ENCODE measurements at places on chromosomes 5 and 9. TPM values are rescaled to one million over a fixed set of nuclear protein-coding genes. Genes with fewer than 3 reads are reported as not detected.
A peak's percentile ranks its signal among the peaks of the same experiment; 100 is the strongest.

DNA sequence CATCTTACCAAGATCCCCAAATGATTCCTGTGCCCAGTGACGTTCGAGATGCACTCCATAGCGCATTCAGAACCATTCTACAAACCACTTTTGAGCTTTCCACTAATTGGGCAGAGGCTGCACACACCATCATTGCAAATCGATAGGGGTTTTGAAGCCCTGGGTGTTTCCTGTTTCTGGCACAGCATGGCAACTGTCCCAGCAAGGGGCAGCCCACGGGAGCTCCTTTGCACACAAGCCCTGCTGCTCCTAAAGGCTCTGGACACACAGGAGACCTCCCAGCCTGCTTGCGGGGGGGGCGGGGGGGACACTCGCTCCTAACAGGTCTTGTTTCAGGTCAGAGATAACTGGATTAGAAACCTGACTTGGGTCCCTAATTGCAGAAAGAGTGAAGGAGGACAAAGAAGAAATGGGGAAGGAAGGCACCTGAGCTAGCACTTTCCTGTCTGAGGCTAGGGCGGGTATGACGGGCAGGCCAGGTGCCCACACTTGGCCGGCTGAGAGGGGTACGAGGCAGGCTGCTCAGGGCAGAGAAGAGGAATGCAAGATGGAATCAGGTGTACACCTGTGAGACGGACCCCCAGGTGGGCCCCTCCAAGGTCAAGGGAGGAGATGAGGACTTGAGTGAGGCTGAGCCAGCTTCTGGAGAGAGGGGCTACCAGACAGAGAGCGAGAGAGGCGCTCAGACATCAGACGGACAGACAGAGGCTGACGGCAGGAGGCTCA, 820 bp downstream of the FBP1 start:
- no peaks in the 10 kb centered on the region for H3K36me3 ChIP-seq
- no peak overlapping the region for H3K27ac ChIP-seq
- H3K4me1 ChIP-seq, result peaks cover 19% of the 10 kb centered on the region
- peak overlapping the region; percentile 79 for H3K4me3 ChIP-seq

- H3K36me3 ChIP-seq, result peaks cover 42% of the 10 kb centered on the region
- H3K4me1 ChIP-seq, result no peaks in the 10 kb centered on the region
- H3K4me3 ChIP-seq, result no peak overlapping the region
- no peaks in the 10 kb centered on the region for H3K27me3 ChIP-seq
- no peak for DNase-seq
Observed at GRCh38 chr5:160033546-160034252, 24.8 kb downstream of the TTC1 start.

The EFNA5 gene
- 5.1 TPM for total RNA-seq

DNA sequence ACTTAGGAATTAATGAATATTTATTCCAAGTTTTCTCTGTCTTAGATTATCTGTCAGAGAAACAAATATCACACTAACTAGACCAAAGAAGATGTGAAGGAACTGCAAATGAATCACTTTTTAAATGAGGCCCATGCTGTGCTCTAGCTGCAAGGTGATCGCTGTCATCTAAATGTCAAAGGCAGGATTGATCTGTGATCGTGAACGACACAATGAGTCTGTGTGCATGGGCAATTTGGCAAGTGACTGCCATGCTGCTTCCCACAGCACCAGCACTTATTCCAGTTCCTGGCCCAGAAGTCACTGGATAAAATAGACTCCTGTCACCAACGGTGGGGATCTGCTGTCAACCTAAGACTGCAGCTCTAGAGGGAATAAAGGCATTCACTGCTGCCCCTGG, 141.2 kb downstream of the TRIM36 start:
- no peak overlapping the region for H3K4me3 ChIP-seq
- H3K36me3 ChIP-seq, result no peaks in the 10 kb centered on the region
- no peak overlapping the region for H3K27ac ChIP-seq
- no peaks in the 10 kb centered on the region for H3K4me1 ChIP-seq
- no peak for DNase-seq

The PPIC gene
- total RNA-seq, result 14.6 TPM

The CDC37L1 gene
- total RNA-seq, result 5.1 TPM

GRCh38 chr5:122321921-122322320, 9.9 kb downstream of the SNCAIP start:
- no peaks in the 10 kb centered on the region for H3K27me3 ChIP-seq
- no peaks in the 10 kb centered on the region for H3K36me3 ChIP-seq
- no peak for DNase-seq
- H3K4me3 ChIP-seq, result no peak overlapping the region
- H3K4me1 ChIP-seq, result no peaks in the 10 kb centered on the region

The LPAR1 gene
- 67.9 TPM for total RNA-seq

The SHISAL2B gene
- total RNA-seq, result not detected

GRCh38 chr9:804026-804425, 37.5 kb upstream of the DMRT1 start:
- no peak for DNase-seq
- H3K4me3 ChIP-seq, result no peak overlapping the region
- H3K36me3 ChIP-seq, result no peaks in the 10 kb centered on the region
- H3K4me1 ChIP-seq, result no peaks in the 10 kb centered on the region
- H3K27ac ChIP-seq, result no peak overlapping the region

GRCh38 chr5:120354126-120354525, 110.0 kb upstream of the PRR16 start:
- no peak overlapping the region for H3K27ac ChIP-seq
- H3K36me3 ChIP-seq, result no peaks in the 10 kb centered on the region
- H3K4me1 ChIP-seq, result no peaks in the 10 kb centered on the region
- H3K27me3 ChIP-seq, result no peaks in the 10 kb centered on the region
- H3K4me3 ChIP-seq, result no peak overlapping the region
- DNase-seq, result no peak

GRCh38 chr5:159001247-159001646, 98.5 kb downstream of the EBF1 start:
- no peaks in the 10 kb centered on the region for H3K36me3 ChIP-seq
- H3K4me3 ChIP-seq, result no peak overlapping the region
- DNase-seq, result no peak
- H3K4me1 ChIP-seq, result peaks cover 19% of the 10 kb centered on the region

GRCh38 chr9:135104761-135105160, 17.3 kb downstream of the OLFM1 start:
- no peak for DNase-seq
- H3K27me3 ChIP-seq, result peaks cover 48% of the 10 kb centered on the region
- no peaks in the 10 kb centered on the region for H3K4me1 ChIP-seq
- no peak overlapping the region for H3K4me3 ChIP-seq

- no peaks in the 10 kb centered on the region for H3K27me3 ChIP-seq
- H3K36me3 ChIP-seq, result no peaks in the 10 kb centered on the region
- H3K4me3 ChIP-seq, result no peak overlapping the region
- no peaks in the 10 kb centered on the region for H3K4me1 ChIP-seq
Observed at GRCh38 chr9:33186457-33187168, 19.5 kb upstream of the B4GALT1 start.

Measured in PC-3 (cell line).